Skeletal muscle cell (primary cell): ENCODE measurements at places on chromosomes 1 and 21.

DNA sequence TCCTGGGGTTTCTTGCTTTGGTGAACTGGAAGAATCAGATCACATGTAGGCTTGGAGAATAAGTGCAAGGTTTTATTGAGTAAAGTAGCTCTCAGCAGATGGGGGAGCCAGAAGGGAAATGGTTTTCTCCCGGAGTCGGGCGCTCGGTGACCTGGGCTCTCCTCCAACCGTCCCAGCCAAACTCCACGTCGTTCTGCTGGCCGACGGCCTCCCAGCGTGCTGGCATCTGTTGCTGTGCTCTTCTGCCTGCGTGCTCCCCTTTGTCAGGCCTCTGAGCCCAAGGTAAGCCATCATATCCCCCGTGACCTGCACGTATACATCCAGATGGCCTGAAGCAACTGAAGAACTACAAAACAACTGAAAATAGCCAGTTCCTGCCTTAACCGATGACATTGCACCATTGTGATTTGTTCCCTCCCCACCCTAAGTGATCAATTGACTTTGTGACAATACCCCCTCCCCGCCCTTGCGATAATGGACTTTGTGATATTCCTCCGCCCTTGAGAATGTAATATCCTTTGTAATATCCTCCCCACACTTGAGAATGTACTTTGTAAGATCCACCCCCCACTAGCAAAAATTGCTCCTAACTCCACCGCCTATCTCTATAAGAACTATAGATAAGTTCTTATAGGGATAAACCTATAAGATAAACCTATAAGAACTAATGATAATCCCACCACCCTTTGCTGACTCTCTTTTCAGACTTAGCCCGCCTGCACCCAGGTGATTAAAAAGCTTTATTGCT is 88.3 kb downstream of the SMYD3 start:
- DNase-seq, result no peak

DNA sequence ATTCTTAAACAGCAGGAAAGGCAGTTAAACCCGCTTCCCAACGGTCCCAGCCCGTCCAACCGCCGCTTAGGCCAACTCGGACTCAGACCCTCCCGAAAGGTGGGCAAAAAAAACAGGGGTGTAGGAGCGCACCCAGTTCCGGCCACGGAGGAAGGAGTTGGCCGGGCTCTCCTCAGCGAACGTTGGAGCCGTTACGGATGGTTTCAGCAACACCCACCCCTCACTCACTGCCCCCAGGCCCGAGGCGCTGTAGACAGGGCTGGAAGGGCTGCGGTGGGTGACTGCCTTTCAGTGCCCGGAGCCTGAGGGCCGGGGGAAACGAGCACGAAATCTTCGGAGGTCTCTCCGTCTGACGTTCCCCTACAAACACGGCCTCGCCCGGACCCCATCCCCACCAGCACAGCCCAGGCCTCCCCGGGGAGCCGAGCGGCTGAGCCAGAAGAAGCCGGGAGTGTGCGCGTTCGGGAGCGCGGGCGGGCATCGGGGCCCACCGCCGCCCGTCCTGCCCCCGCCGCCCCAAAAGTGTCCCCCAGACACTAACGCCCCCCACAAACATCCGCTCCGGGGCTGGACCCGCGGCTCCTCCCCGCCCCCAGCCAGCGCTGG is 1.3 kb downstream of the KDM5B start:
- DNase-seq, result no peak

- DNase-seq, result no peak
Observed at GRCh38 chr1:184823080-184823479, 68.4 kb upstream of the EDEM3 start.

- DNase-seq, result no peak
Observed at GRCh38 chr1:67503974-67504373, 73.8 kb upstream of the SERBP1 start.

DNA sequence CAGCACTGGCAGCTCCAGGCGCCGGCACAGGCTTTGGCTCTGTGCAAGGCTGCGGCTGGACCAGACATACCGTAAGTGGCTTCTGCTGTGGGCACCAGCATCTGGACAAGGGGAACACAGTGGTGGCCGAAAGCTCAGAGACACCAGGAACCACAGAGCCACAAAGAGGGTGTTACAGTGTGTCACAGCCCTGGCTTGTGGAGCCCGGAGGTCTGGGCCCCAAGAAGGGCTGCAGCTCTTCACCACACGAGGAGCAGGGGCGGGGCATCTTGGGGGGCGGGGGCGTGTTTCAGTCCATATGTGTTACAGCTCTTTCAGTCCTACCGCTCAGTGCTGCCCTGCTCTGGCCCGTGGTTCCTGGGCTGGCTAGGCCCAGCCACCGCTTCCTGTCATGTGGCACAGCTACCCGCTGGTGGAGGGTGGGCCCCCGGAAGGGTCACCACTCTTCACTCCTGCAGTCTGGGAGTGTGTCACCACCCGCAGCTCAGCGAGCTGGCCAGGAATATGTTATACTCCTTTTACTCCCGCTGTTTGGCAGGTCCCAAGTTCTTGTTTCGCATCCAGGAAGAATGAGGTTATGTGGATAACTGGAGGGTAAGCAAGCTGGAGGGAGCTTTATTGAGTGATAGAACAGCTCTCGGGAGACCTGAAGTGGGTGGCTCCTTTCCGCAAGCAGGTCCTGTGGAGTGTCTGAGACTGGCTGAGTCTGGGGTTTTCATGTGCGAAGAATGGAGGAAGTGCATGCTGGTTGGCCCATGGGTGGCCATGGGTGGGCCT is 3.3 kb upstream of the LSM10 start:
- no peak for DNase-seq

DNA sequence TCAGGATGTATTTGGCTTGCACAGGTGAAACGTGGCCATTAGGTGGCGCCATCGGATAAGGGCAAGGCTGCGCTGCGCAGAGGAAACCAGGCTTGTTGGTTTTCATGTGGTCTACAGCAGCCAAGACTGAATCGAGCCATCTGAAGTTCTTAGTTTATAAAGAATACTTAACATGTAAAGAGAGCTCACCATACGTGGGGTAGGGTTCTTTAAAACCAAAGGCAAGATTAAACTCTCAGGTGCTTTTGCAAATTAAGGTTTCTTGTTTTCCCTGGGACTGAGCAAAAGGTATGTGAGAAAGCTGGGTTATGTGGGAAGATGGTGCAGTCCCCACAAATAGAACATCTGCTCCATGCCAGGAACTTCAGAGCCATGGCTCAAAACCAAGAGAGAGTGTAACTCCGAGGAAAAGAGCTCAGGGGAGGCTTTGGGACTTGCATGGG is 9.3 kb downstream of the MASP2 start:
- DNase-seq, result peak; percentile 41

DNA sequence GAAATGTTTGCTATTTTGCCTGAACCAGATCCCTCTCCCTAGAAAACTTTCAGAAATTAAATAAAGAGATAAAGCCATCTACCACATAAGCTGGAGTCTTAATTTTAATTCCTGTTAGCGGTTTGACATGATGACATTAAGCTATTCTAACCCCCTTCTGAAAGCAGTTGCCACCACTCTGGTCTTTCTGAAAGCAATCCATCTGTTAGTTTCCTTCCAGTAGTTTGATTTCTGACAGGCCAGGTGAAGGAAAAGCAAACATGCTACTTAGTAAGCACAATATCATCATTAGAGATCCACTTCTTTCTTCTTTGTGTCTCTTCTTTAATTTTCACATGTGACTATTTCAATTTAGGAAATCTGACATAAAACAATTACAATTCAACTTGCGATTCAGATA is 39.9 kb downstream of the RGL1 start:
- no peak for DNase-seq

DNA sequence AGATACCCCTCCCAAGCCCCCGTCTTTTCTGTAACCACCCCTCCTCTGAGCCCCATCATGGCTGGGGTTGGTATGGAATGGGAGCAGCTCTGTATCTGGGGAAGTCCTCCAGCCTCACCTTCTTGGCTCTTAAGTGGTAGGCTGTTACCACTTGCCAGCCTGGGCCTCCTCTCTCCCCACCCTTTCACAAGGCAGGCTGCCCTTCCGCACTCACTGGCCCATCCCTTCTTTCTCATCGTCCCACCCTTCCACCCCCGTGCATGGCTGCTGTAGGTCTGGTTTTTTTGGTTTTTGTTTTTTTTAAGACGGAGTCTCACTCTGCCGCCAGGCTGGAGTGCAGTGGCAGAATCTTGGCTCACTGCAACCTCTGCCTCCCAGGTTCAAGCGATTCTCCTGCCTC is 5.2 kb downstream of the CYB561D1 start:
- DNase-seq, result no peak

DNA sequence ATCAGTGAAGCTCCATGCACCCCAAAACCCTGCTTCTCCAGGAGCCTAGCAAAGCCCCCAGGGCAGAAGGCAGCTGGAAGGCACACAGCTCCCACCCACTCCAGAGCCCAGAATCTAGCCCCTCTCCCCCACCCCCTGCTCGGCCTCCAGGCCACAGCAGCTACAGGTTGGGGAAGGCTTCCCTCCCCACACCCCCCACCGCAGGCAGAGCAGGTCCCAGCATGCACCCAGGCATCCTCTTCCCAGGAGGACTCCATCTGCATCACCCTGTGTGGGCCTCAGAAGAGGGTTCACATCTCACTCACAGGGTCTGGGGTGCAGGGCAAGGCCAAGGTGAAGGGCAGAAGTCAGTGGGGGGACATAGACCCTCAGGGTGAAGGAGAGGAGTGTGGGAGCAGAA is 719 bp downstream of the S100A14 start:
- no peak for DNase-seq

GRCh38 chr1:230159580-230159979 is 92.5 kb downstream of the GALNT2 start:
- DNase-seq, result no peak

GRCh38 chr1:18537386-18538306 is 56.9 kb downstream of the KLHDC7A start:
- DNase-seq, result no peak

DNA sequence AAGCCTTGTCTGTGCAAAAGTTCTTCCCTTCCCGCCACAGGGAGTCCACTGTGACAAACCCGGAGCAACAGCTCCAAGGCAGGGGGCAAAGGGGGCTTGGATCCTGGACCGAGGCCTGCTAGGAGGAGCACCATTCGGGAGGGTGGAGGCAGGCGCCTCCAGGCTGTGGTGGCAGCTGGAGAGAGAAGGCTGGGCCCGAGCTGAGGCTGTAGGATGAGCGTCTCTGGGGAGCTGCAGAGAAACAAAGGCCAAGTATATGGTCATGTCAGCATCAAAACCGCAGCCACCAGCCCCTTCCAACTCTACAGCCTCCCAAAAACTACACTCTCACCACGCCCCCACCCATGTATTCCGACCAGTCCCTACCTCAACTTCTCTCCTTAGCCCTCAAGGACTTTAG is 579 bp downstream of the SH3BP5L start:
- no peak for DNase-seq

- DNase-seq, result no peak
Observed at GRCh38 chr21:37001441-37001840, 5.1 kb upstream of the RIPPLY3 start.

DNA sequence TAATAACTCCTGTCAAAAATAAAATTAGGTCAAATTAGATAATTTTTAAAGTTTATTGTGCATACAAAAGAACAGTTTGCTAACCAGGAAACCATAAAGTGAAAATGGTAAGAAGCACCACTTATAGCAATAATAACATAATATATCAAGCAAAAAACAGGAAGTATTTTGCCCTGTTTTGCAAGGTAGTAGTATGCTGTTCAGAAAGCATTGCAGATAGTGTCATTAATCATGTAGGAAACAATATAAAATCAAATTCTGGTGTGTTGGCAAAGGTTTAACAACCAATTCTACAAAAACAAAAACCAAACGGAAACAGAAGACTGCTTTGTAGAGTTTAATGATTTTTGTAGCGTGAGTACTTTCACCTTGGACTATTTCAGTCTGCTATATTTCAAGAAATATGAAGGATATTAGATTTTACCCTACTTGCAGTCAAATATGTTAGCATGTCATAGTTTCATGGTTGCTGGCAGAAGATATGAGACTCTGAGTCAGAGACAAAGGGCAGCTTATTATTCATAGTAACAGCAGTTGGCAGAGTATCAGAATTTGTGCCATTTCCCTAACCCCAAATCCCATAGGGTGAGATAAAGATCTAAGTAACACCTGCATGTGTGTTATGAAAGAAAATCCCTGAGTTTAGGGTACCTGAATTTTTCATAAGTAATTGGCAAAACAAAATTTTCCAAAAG is 729.0 kb upstream of the BRINP3 start:
- DNase-seq, result peak; percentile 5

- no peak for DNase-seq
Observed at GRCh38 chr1:79807816-79808215, 801.3 kb upstream of the ADGRL4 start.

GRCh38 chr1:26923711-26924110 is 2.2 kb downstream of the NUDC start:
- DNase-seq, result no peak

GRCh38 chr1:90717665-90718410 is 736 bp upstream of the BARHL2 start:
- no peak for DNase-seq

DNA sequence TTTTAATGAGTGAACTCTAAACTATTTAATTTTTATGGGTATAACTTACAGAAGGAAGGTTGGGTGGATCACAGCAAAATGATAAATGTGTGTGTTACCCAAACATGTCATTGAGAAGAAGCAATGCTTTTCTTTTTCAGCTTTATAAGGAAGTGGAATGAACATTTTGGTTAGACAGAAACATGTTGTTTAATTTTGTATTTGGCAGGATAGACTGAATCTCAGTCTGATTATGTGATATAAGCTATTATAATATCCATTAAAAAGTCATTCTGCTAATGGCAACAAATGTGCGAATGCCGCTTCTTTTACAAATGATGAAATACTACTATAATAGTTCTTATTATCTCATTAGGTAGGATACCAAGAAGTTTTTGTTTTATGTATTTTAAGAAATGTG is 281.9 kb upstream of the ZRANB2 start:
- no peak for DNase-seq

DNA sequence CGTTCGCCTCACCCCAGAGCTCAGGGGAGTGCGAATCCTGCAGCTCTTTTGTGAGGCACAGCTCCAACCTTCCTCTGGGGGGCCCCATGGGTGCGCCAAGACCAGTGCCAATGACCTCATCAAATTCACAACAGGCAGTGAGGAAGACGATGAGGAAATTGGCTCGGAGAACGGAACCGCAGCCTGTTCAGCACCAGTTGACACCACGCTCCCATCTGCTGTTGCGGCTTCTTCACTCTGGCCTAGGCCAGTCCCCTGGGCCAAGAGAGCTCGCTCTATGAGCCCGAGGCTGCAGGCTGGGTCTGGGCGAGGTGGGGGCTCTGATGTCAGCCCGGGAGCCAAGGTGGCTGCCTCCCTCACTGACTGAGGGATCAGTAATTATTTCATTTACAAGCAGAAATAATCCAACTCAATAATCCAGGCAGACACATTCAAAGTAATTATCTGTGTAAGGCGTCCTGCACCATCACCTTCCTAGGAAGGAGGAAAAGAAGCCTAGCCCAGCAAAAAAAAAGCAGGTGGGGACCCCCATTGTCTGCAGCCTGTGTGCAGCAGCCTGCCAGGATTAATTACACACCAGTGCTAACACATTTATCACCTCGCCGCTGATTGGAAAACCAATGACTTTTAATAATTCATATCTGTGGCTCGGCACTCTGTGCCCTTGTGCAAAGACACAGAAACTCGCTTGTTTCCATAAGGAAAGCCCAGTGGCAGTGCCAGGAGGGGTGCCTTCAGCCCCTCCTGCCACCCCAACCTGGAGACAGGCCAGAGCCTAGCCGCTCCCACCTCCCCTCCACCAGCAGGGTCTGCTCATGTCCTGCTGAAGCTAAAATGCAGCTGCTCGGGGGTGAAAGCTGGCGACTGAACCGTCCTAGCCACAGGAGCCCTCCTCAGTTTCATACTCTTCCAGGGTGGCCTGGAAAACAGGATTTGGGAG is 1.9 kb downstream of the PLEKHA6 start:
- DNase-seq, result no peak

GRCh38 chr1:43363935-43364525 is 3.8 kb downstream of the ELOVL1 start:
- no peak for DNase-seq
